ENCODE measurements at places on chromosomes 4 and X.

- DNase-seq, result no peak
Measured at GRCh38 chr4:84024405-84024804, 474.7 kb downstream of the NKX6-1 start.

DNA sequence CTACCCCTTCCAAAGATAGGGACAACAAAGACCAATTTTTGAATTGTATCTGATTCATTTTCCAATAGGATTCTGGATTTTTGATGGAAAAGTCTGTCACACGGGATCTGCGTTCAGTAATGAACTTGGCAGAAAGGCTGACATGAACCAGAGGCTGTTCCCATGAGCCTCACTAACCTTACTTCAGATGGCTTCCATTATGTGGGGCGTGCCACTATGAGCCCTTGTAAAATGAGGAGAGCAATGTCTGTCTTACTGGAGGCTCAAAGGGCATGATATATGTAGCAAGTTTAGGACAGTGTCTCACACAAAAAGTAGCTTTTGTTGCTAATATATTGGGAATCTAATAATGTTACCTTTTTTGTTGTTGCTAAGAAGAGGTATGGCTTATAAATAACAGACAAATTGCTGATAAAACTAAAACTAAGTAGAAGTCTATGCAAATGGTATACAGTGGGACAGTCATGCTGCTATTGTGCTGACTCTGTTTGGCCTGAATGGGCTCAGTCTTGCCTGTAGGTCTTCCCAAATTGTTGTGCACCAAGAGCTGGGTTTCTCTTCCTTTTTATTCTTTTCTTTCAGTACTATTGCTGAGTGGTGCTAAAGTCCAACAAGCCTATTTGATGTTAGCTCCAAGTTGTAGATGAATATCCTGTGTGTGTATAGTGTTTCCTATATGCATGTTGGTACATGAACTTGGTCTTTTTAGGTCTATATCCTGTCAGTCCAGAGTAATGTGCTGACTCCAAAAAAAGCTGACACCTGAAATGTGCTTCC, 132.1 kb downstream of the SPRY1 start:
- no peak for DNase-seq

DNA sequence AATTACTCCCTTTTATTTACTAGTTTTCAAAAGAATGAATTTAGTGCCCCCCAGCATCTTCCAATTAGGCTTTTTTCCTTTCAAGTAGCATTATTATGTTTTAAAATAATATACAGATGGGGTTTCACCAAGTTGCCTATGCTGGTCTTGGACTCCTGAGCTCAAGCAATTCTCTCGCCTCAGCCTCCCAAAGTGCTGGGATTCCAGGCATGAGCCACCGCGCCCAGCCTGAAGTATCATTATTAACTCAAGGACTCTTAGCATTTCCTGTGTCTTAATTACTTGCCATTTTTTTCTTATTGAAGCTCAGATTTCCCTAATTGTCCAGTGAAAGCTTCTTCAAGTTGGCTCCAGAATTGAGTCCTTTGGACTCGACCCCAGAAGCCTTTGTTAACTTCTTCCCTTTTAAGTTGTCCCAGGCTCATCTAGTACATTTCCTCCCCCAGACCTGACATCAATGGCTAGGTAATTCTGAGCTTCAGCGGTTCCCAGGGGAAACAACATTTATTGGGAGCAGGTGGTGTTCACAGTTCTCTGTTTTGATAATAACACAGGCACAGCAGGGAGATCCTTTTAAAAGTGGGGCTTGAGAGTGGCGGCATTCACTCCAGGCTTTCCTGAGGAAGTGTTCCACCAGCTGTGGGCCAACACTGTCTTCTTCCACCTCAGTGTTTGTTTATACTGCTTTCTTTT, 10.0 kb downstream of the SAT1 start:
- DNase-seq, result no peak

DNA sequence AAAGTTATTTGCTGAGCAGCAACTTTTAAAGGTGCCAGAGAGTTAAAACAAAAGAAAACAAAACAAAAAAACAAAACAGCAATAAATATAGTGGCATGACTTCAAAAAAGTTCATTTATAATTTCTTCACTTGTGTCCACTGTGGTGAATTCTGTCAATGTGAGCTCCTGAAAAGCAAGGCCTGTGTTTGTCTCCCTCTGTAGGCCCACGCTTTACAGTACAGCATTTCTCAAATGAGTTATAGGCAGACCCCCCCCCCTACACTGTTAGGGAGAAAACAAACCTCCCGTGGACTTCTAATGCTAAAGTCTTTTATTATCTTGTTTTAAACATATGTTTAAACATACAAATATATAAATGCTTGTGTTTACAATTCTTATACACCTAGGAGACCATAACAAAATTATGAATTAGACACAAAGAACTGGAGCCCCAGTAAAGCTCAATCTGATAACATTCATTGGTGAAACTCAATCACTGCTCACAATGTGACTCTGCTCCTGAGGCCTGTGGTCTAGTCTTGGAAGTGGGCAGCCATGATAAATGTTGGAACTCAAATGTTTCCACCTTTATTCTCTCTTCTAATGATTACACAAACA, 47.0 kb upstream of the SCOC start:
- no peak for DNase-seq

DNA sequence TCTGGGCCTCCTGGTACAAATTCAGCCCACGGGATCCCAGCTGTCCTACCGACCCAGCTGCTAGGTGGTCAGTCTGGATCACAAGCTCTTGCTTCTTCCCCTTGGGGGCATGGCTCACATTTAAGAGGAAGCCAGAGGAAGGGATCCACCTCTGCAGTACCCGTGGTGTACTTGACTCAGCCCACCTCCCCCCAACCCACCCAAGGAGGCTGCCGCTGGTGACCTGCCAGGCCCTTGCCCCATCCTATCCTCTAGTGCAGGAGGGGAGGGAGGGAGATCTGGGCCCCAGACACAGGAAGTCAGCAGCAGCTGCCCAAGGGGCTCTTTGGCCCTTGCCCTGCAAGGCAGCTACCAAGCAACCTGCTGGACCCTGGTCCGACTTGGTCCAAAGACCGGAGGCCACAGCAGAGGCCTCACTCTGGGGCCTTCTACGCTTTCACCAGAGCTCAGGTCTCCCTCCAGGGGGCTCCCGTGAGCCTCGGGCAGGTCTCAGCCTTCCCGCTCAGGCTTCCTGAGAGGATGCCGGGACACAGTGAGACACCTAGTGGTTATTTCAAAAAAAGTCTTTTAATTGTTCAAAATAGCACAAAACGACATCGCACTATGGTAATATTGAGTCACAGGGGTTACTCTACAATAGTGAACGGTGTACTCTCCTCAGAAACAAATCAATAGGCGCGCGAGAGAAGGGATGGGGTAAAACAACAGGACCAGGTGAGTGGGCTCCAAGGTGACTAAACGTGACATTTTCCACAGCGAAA, 2.7 kb upstream of the RENBP start:
- peak; percentile 42 for DNase-seq

- no peak for DNase-seq
Measured at GRCh38 chrX:31889088-31889487, 817.2 kb upstream of the FTHL17 start.

GRCh38 chrX:23902419-23902818, 5.3 kb downstream of the APOO start:
- no peak for DNase-seq
